ENCODE measurements at places on chromosomes 16 and 17.

- DNase-seq, result no peak
Observed at GRCh38 chr17:57186226-57187019, 69.9 kb upstream of the MSI2 start.

DNA sequence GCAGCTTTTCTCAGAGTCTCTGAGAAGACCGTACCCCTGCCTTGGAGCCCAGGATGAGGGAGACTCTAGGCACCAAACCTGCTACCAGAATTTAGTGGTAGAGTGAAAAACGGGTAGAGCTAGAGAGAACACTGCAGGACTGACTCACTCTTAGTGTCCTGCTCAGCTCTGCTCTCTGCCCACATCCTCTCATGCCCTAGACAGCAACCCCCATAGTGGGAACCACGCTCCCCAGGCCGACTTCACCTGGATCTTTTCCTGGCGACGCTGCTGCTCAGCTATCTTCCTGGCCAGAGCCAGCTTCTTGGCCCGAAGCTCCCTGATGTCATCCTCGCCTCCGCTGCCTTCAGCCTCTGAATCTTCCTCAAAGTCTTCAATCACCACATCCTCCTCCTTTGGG is 26.7 kb downstream of the HIC1 start:
- no peak for DNase-seq

DNA sequence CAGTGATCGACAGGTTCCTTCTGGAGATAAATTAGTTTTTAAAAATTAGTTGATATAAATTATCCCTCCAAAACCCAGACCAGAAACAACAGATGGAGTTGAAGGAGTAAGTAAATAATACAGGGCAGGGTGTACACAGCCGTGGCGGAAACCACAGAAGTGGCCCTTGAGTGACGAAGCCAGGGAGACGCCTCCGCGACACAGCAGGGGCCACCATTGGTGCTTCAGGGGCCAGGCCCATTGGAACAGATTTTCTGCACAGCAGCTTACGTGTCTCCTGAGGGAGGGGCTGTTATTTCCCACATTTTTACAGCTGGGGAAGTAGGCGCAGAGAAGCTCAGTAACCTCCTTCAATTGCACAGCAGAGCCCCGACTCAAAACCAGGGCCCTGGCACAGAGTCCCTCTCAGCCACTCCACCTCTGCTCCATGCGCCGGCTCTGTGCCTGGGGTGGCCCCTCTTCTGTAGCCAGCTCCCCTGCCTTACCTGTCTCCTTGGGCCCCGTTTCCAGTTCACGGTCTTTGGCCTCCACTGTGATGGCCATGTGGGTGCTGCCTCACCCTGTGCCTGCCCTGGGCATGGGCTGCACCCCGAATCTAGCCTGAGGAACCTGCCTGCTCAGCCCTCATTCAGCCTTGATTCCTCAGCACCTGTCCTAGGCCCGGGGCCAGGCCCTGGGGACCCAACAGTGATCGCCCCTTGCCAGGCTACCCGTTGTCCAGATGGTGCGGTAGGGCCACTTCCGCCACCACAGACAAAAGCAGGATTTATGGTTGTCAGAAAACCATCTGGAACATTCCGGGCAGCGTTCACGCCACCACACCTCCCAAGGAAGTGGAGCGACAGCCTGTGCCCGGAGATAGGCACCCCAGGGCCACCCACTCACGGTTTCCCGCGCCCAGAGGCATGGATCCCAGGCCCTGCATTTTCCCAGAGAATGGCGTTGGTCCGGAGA is 128.5 kb upstream of the GSE1 start:
- no peak for DNase-seq

- DNase-seq, result no peak
Observed at GRCh38 chr17:51662204-51663056, 402.1 kb downstream of the UTP18 start.

DNA sequence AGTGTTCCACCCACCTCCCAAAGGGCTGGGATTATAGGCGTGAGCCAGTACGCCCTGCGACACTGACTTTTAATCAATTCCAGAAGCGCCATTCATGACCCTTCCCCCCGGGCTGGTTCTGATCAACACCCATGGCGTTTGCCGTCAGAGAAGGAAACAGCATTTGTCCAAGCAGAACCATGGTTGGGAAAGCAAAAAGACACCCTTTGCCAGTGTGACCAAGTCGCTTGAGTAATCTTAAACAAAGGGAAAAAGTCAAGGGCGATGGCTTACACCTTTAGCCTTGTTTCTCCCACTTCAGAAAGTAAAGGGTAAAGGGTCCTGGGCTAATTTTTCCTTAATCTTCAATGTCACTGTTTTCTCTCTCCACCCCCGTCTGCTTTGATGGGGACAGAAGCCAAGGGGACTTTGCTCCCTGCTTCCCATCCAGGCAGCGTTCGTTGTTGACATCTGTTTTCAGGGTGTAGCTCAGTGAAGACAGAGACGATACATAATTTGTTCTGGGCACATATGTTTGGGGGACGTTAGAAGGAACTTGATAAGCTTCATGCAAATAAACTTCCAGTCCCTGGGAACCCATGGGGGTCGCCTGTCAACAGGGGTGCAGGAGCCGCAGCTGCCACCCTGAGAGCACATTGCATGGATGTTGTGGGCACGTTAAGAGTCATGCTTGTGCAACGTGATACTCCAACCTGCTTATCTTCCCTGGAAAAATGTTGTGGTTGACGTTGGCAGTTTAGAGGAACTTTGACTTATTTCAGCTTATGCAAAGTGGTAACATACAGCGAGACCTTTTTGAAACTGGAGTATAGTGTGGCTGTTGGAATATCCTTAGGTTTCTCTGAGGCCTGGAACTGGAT is 50.6 kb upstream of the TANGO6 start:
- no peak for DNase-seq

GRCh38 chr16:11152677-11153331 is 103.2 kb downstream of the SOCS1 start:
- DNase-seq, result no peak

GRCh38 chr16:57422026-57422944 is 17.7 kb downstream of the CCL17 start:
- DNase-seq, result no peak

DNA sequence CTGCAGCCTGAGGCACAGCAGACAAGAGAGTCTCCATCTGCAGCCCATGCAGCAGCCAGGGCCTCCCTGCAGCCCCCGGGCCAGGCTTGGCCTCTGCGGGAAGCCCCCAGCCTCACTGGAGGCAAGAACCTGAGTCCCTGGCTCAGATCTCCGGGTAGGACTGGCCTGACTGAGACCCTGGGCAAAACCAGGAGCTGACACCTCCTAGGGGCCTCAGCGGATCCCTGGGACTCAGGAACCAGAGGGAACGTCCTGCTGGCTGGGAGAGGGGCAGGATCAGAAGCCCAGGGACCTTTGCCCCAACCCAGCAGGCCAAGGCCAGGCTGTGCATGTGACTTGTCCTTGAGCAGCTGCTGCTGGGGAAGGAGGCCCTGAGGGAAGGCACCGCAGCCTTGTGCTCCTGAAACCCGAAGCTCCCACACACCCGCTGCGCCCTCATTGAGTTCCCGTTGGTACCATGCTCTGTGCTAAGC is 1.7 kb upstream of the PRSS21 start:
- no peak for DNase-seq
